ENCODE measurements at places on chromosomes 7 and 10. TPM values are rescaled to one million over a fixed set of nuclear protein-coding genes. Genes with fewer than 3 reads are reported as not detected.

DNA sequence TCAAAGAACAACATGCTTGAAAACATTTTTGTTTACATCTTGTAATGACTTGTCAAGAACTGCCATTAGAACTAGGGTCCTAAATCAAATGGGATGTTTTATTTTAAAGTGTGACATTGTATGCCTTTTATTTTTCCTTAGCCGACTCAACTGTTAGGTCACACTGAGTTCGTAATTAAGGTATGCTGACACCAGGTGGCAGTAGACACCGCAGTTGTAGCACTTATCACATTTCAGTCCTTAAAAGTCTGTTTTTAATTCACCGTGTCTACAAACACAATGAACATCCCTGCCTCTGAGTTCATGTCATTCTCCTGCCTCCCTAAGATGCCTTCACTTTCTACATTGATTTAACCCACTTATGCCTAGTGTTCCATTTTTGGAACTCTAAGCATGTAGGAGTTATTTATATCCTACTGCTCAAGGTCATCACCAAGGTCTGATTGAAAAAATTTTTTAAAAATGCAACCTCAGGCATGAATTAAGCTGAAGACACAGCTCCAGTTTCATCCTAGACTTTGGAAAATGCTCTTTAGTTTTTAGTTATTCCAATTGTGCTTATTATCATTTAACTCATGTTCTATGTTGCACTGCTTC lies 186.1 kb downstream of the BMPER start:
- H3K36me3 ChIP-seq = no peaks in the 10 kb centered on the region
- H3K4me3 ChIP-seq = no peak overlapping the region
- DNase-seq = peak; percentile 14

- no peaks in the 10 kb centered on the region for H3K27me3 ChIP-seq
- no peak overlapping the region for H3K27ac ChIP-seq
- no peak for DNase-seq
- no peaks in the 10 kb centered on the region for H3K4me1 ChIP-seq
Measured at GRCh38 chr10:88531392-88532052, 51.6 kb downstream of the RNLS start.

Gene PRTFDC1
- total RNA-seq = 66.5 TPM

Gene MYH16
- total RNA-seq = not detected

DNA sequence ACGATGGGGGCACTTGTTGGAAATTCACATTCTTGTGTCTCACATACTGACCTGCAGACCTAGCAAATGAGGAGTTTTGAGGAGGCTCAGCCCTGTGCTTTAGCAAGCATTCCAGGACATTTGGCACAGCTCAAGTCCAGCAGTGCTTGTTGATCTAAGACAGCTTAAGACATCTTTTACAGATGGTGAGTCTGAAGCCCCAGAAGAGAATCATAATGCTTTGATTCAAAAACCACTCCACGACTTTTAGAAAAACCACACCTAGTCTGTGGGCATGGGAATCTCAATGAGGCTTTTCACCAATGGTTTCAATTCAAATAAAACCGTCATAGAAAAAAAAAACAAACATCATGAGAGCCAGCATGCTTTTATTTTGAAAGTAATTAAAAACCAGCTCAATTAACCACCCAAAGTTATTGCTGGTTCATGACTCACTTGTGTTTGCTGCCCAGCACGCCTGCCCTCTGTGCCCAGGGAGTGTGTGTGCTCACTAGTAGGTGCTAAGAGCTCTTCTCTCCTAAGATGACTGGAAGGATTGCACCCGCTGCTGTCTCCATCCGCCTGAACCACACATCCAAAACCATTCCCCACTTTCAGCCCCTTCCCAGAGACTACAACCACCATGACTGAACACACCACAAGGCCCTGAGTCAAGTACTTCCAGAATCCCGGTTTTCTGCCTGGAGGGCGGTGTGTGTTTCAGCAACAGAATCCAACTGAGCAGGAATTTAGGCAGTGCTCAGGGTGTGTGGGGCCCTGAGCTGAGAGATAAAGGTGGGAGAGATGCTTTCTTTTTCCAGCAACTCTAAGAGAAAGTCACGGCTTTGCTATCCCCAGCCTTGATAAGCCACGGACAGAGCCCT lies 130.2 kb upstream of the ADAM12 start:
- no peaks in the 10 kb centered on the region for H3K4me1 ChIP-seq
- no peak overlapping the region for H3K4me3 ChIP-seq
- DNase-seq = no peak
- no peaks in the 10 kb centered on the region for H3K27me3 ChIP-seq
- H3K27ac ChIP-seq = no peak overlapping the region

DNA sequence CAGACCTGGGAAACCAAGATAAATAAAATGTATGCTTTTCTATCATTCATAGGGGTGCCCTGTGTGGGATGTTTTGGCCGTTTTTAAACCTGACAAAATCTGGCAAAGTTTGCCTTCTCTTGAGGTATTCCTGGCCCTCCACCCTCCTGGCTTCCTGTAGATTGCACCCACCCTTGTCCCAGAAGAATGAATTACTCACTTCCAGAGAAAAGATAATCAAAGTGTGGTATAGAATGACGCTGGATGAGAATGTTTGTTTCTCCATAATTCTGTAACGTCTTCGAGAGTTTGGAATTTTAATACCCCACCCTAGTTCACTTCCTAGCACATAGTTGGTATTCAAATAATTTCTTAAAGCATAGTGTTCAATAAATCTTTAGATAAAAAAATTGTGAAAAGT lies 519.7 kb upstream of the PFKP start:
- H3K27me3 ChIP-seq = no peaks in the 10 kb centered on the region
- H3K4me3 ChIP-seq = no peak overlapping the region
- no peak for DNase-seq
- no peaks in the 10 kb centered on the region for H3K4me1 ChIP-seq
- H3K36me3 ChIP-seq = no peaks in the 10 kb centered on the region
- H3K27ac ChIP-seq = no peak overlapping the region

Gene SYCE1
- not detected for total RNA-seq

GRCh38 chr7:155724327-155725005 lies 80.0 kb downstream of the RBM33 start:
- H3K36me3 ChIP-seq = no peaks in the 10 kb centered on the region
- no peak overlapping the region for H3K27ac ChIP-seq

Gene GIMAP7
- total RNA-seq = not detected

Gene C10orf67
- total RNA-seq = not detected

Gene FAM25C
- not detected for total RNA-seq

DNA sequence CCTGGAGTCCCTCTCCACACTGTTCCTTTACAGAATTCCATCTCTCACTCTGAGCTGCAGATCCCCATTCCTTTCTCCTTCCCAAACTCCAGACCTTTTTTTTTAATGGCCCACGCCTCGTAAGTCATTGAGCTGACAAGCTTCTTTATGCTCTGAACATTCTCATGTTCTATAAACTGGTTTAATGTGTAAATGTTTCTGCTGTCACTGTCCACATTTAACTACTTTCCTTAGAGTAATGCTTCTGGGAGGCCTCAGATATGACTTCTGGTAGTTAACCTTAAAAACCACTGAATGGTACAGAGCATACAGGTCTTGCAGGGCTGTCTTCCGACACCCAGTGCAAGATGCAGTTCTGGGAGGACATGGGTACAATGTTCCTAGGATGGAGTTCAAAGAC lies 71.1 kb upstream of the CAMK2B start:
- H3K4me1 ChIP-seq = no peaks in the 10 kb centered on the region
- H3K27me3 ChIP-seq = no peaks in the 10 kb centered on the region
- H3K27ac ChIP-seq = no peak overlapping the region
- no peak overlapping the region for H3K4me3 ChIP-seq

- no peak overlapping the region for H3K4me3 ChIP-seq
- no peaks in the 10 kb centered on the region for H3K36me3 ChIP-seq
- H3K27me3 ChIP-seq = no peaks in the 10 kb centered on the region
Measured at GRCh38 chr7:67408109-67408508, 411.5 kb downstream of the TYW1 start.

DNA sequence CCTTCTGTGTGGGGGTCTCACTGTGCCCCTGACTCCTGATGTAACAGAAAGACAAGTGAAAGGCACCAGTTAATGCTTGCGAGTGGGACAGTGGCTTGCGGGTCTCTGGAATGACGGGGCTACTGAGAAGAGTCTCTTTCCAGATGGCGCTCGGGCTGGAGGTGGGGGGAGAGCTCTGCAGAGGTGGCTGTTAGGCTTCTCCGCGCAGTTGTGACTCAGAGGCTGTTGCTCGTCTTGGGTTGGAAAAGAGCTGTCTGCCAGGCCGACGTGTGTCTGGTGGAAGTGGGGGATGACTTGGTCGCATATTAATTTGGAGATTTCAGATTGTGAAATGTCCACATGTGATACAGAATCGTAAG lies 27.9 kb upstream of the SH2B2 start:
- H3K4me1 ChIP-seq = no peaks in the 10 kb centered on the region
- H3K27ac ChIP-seq = no peak overlapping the region

GRCh38 chr7:7720750-7721621 lies 2.6 kb upstream of the RPA3 start:
- no peak overlapping the region for H3K4me3 ChIP-seq
- H3K4me1 ChIP-seq = no peaks in the 10 kb centered on the region
- DNase-seq = no peak
- no peaks in the 10 kb centered on the region for H3K36me3 ChIP-seq
- no peaks in the 10 kb centered on the region for H3K27me3 ChIP-seq

DNA sequence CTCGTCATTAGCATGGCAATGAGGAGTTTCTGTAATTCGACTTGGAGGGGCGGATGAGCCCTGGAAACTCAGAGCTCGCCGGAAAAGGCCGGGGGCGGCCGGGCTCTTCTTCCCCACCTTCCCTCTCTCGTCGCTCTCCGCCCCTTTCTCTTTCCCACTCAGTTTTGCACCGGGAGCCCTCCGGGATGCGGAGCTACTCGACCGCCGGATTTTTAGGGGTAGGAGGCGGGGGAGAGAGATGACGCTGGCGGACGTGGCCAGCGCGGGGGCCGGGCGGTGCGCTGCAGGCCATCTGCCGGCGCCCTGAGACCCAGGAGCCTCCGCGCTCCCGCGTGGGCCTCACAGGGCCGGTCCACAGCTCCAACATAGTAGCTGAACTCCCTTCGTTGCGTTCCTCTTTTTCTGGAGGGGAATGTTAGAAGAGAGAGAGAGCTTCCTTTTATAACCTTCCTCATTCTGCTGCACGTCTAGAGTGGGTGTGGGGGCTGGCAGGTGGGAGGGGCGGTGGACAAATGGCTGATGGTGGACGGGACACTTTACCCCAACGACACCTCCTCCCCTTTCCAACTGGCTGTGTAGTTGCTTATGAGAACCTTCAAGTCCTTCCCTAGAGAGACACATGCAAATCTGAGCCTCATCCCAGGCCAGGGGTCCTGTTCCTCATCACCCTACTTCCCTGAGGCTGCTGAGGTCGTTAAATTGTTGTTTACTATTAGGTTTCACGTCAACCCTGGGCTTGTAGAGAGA lies 1.1 kb upstream of the HOXA1 start:
- DNase-seq = peak; percentile 47
- no peaks in the 10 kb centered on the region for H3K27me3 ChIP-seq
- peak overlapping the region; percentile 86 for H3K4me3 ChIP-seq
- peak overlapping the region; percentile 74 for H3K27ac ChIP-seq

DNA sequence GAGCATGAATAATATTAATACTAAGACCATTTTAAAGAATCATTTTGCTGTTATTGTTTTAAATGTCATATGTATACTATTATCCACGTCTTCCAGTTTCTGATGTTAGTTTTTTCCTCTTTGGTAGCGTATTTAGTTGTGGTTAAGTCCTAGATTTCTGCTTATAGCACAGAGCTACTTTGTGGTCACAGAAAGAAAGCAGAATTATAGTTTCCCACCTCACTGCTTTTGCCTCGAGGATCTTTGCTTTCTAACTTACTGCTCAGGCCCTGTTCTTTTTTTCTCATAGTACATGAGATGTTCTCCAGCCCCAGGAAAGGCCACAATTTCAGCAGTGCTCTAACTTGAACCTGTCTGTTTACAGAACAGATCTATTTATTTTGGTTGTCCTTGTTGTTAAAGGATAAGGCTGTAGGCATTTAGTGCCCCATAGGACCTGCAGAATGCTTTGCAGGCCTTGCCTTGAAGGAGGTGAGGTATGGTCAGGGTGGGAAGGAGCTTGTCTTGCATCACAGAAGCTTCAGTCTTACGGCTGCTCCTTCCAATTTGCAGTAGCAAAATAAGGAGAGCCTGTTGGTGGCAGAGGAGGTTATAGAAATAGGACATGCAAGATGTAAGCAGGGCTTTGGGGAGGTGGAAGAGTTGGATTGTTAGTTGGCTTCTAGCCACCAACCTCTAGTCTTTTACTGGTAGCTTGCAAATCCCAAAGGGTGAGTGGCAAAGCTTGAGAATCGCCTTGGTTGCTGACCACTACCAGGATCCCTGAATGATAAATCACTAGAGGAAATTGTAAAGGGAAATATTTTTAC lies 129.1 kb downstream of the LRRC4 start:
- H3K27me3 ChIP-seq = no peaks in the 10 kb centered on the region
- H3K4me1 ChIP-seq = peaks cover 52% of the 10 kb centered on the region
- H3K4me3 ChIP-seq = no peak overlapping the region
- no peak for DNase-seq

- no peak overlapping the region for H3K27ac ChIP-seq
- no peaks in the 10 kb centered on the region for H3K27me3 ChIP-seq
- H3K4me3 ChIP-seq = no peak overlapping the region
- H3K36me3 ChIP-seq = no peaks in the 10 kb centered on the region
- no peaks in the 10 kb centered on the region for H3K4me1 ChIP-seq
Measured at GRCh38 chr7:155489158-155489840, 31.4 kb downstream of the EN2 start.

DNA sequence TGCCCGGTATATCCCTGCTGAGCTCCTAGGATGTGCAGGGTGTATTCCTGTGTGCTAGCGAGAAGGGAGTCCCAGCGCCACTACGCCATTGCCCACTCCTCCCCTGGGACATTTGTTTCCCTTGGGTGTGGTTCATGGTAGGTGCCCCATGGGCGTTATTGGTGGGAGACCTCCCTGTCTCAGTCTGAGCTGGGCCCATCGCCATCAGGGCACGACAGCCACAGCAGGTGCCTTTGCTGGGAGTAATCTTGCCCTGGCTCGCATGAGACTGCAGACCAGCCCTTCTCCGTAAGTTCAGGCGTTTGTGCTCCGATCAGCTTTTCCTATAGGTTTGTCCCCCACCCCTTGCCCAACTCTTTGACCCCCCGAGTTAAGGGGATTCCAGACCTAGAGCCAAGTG lies 137.3 kb upstream of the SH2B2 start:
- H3K27me3 ChIP-seq = no peaks in the 10 kb centered on the region
- DNase-seq = no peak
- H3K27ac ChIP-seq = peak overlapping the region; percentile 13
- H3K4me3 ChIP-seq = no peak overlapping the region

Gene OR2A1
- not detected for total RNA-seq

- H3K36me3 ChIP-seq = no peaks in the 10 kb centered on the region
- H3K4me3 ChIP-seq = no peak overlapping the region
- DNase-seq = no peak
- H3K27ac ChIP-seq = no peak overlapping the region
- no peaks in the 10 kb centered on the region for H3K27me3 ChIP-seq
Measured at GRCh38 chr7:155358948-155359712, 61.5 kb downstream of the INSIG1 start.

Gene PLPP4
- 0.61 TPM for total RNA-seq

All from Caco-2 (cell line).